ENCODE measurements at places on chromosomes 4 and X.

GRCh38 chr4:83716874-83717273 lies 181.0 kb downstream of the GPAT3 start:
- no peak for DNase-seq

GRCh38 chrX:44203791-44204190 lies 139.7 kb downstream of the EFHC2 start:
- DNase-seq = no peak

GRCh38 chr4:168092176-168092712 lies at the start of gene ANXA10:
Gene ANXA10, plus strand, starts transcription at chr4:168092537. Its CDS starts 164 bp downstream, at chr4:168092701.
- DNase-seq = no peak

DNA sequence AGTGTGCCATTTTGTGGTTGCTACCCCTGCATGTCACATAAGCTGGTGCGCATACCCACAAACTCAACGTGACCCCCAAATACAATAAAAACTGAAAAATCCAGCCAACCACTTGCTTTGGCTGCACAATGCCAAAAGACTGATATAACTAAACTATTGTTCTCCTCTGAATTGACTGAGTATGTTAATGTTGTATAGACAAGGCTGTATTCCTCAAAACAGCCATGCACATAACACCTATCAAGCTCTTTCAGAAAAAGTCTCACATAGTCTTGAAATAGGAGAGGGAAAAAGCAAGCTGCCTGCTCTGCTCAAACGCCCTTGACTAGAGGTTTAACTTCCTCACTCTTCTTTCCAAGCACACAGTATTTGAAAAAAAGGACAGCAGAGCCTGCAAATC lies 126.4 kb upstream of the NOCT start:
- no peak for DNase-seq

- no peak for DNase-seq
Observed at GRCh38 chr4:184818216-184818564, 7.6 kb downstream of the ACSL1 start.

DNA sequence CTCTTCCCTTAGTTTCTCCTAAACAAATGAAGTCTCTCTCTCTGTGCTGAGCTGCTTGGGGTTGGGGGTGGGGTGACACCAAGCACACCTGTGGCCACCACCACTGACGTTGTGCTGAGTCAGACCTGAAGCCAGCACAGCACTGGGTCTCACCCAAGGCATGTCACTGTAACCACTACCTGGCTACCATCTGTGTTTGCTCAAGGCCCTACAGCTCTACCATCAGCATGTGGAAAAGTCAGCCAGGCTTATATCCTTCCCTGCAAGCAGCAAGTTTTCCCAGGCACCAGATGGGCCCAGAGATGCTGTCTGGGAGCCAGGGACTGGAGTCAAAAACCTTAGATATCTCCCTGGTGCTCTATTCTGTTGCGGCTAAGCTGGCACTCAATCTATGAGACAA lies 6.9 kb downstream of the CXCL10 start:
- no peak for DNase-seq

DNA sequence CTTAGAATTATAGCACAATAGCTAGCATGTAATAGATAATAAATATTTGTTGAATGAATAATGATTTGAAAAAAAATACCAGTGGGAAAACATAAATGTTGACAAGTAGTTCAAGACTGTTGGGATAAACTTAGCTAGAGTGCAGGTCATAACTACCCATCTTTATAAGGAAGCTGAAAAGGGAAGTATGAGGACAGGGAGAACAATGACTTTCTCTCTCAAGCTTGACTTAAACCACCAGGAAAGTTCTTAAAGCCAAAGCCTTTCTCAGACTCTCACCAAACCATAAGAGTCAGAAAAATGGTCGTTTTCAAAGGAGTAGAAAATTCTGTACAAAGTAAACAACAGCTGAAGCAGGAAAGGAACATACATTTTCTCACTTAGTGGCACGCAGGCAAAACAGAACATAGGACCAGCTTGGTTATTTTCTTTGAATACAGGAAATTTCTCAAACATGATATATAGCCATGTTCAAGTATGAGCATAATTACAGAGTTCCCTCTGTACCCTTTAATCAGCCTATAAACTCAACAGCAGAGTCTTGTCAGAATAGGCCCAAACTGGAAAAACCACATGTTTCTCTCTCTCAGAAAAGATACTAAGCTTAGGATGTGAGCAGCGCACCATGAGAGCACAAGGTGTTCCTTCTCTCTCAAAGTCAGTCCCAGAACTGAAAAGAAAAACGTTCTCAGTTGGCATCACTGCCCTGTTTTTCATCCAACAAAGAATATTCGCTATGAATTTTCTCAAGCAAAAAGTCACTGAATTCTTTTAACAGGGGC lies 28.7 kb downstream of the MAPK10 start:
- no peak for DNase-seq

DNA sequence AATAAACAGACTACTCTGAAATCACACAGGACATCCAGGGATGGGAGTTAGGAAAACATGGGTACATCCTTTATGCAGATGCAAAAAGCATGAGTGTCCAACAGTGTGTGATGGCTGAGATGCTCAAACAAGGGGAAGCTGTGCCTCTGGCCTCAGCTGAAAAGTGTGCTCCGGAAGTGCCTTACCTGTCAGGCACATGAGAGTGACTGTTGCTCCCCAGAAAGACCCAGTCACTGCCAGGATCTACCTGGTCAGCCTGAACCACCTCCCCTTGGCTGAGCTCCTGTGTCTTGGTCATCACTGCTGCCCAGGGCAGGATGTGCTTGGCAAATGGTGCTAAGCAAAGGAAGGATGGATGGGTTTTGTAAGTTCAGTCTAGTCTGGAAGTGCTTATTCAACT lies 4.0 kb downstream of the PPP2R2C start:
- DNase-seq = no peak

GRCh38 chrX:153765138-153766079 lies 1.4 kb downstream of the PLXNB3 start:
- DNase-seq = no peak
